Spinal cord (tissue), 10 donors: ENCODE measurements at places on chromosomes 6 and 20.

DNA sequence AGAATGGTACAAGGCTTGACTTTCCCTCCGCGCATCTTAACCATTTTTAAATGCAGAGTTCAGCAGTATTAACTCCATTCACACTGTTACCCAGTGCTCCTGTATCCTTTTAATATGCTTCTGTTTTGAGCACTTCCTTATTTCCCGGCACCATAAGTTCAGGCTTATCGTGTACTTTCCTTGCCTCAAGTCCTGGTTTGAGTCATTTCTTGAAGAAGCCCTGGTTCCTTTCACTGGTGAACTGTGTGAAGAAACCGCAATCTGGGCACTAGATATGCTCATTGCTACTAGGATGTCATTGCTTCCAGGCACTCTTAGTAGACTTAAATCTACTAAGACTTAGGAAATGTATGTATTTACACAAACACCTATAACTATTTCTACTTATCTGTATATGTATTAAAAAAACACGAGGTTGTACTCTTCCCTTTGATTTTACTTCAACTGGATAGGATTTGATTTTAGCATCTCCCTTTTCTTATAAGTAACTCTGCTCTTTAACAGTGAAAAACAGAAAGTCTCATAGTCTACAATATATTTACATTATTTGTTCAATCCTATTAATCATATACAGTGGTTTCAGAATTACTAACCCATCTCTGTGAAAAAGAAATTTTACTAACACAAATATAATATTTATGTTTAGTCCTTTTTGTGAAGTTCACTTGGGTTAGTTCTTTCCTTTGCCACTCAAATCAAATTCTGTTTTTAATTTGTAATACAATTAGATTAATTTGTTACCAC lies 135.5 kb downstream of the CDKAL1 start:
- DNase-seq: no peak

- DNase-seq: no peak
Measured at GRCh38 chr6:45637611-45638257, 260.0 kb upstream of the SUPT3H start.

GRCh38 chr6:107272246-107272645 lies 156.9 kb upstream of the BEND3 start:
- DNase-seq: no peak

- no peak for DNase-seq
Measured at GRCh38 chr6:19833947-19834346, 3.2 kb upstream of the ID4 start.

GRCh38 chr6:9405369-9405768 lies 970.0 kb upstream of the SLC35B3 start:
- DNase-seq: no peak

- no peak for DNase-seq
Measured at GRCh38 chr6:15322781-15323536, 77.1 kb downstream of the JARID2 start.
